ENCODE measurements at places on chromosomes 2 and 18. TPM values are rescaled to one million over a fixed set of nuclear protein-coding genes. Genes with fewer than 3 reads are reported as not detected.

The CDKL4 gene
- 3.7 TPM for total RNA-seq

The GLI2 gene
- total RNA-seq, result 3.5 TPM

The CACNB4 gene
- 102 TPM for total RNA-seq

The RBM44 gene
- 1.6 TPM for total RNA-seq

The WDR43 gene
- 63.0 TPM for total RNA-seq

The C1QL2 gene
- total RNA-seq, result not detected

The ASB1 gene
- 12.6 TPM for total RNA-seq

The KCNG2 gene
- total RNA-seq, result not detected

The FAHD2A gene
- total RNA-seq, result 20.4 TPM

The AQP12B gene
- total RNA-seq, result not detected

The AGXT gene
- total RNA-seq, result not detected

The NT5C1B gene
- not detected for total RNA-seq

The CMPK2 gene
- total RNA-seq, result 1.8 TPM

The COL6A3 gene
- total RNA-seq, result 2,116 TPM

The IMPA2 gene
- 20.5 TPM for total RNA-seq

The CD207 gene
- total RNA-seq, result not detected

The CYP27A1 gene
- 54.0 TPM for total RNA-seq

The ACKR3 gene
- total RNA-seq, result 44.4 TPM

The PRSS56 gene
- not detected for total RNA-seq

The RSAD2 gene
- total RNA-seq, result 1.0 TPM

The STK11IP gene
- 12.1 TPM for total RNA-seq

The NEB gene
- total RNA-seq, result 0.78 TPM

The RAB12 gene
- 61.9 TPM for total RNA-seq

The SLC40A1 gene
- total RNA-seq, result 25.7 TPM

The SLC38A11 gene
- total RNA-seq, result 0.43 TPM

The CRYGC gene
- not detected for total RNA-seq

The FBXO41 gene
- 1.4 TPM for total RNA-seq

The DHX57 gene
- total RNA-seq, result 23.7 TPM

The DHRS9 gene
- total RNA-seq, result not detected

The TMEM17 gene
- 3.4 TPM for total RNA-seq

The TSPYL6 gene
- total RNA-seq, result under 0.01 TPM

The HOXD9 gene
- 4.3 TPM for total RNA-seq

The MFSD6 gene
- 8.9 TPM for total RNA-seq

Measured in articular chondrocyte of knee joint (primary cell).